AG08395 (cell line): ENCODE measurements at places on chromosomes 16 and 17.
A peak's percentile ranks its signal among the peaks of the same experiment; 100 is the strongest.

DNA sequence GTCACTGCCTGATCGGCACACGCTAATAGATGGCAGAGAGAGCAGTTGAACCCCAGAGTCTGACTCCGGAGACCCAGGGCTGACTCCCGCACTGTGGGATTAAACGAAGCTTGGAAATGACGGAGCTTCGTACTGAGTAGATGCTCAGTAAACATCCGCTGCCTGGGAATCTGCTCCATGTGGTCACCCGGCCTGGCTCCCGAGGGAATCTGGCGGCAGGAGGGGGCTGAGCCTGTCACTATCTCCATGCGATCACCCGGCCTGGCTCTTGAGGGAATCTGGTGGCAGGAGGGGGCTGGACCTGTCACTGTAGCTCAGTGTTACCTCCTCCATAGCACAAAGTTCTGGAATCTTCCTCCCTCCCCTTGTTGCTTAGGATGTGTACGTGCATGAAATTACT is 139.7 kb upstream of the CIBAR2 start:
- no peak for DNase-seq

GRCh38 chr16:80377096-80377956 is 163.5 kb upstream of the DYNLRB2 start:
- no peak for DNase-seq

- peak; percentile 32 for DNase-seq
Observed at GRCh38 chr16:51523400-51523799, 372.3 kb upstream of the SALL1 start.

DNA sequence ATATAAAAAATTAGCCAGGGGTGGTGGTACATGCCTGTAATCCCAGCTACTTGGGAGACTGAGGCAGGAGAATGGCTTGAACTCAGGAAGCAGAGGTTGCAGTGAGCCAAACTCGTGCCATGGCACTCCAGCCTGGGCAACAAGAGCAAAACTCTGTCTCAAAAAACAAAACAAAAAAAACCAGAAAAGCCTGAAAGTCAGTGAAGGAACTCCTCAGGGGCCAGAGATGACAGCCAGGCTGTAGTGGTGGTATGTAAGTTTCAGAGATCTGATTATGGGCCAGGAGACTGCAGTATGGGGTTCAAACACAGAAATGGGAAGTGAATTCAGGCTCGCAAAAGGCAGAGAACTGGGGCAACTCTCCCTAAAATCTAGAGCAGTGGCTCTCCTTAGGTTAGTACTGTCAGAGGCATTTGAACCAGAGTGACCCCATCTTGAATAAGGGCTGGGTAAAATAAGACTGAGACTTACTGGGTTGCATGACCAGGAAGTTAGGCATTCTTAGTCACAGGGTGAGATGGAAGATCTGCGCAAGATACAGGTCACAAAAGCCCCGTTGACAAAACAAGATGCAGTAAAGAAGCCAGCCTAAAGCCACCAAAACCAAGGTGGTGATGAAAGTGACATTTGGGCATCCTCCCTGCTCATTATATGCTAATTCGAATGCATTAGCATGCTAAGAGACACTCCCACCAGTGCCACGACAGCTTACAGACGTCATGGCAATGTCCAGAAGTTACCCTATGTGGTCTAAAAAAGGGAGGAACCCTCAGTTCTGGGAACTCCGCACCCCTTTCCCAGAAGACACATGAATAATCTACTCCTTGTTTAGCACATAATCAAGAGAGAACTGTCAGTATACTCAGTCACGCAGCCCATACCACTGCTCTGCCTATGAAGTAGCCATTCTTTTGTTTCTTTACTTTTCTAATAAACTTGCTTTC is 120.2 kb upstream of the XYLT1 start:
- DNase-seq = no peak

GRCh38 chr17:57499648-57500049 is 243.3 kb downstream of the MSI2 start:
- DNase-seq = peak; percentile 74

- DNase-seq = no peak
Observed at GRCh38 chr17:59512844-59513385, 52.5 kb upstream of the DHX40 start.

DNA sequence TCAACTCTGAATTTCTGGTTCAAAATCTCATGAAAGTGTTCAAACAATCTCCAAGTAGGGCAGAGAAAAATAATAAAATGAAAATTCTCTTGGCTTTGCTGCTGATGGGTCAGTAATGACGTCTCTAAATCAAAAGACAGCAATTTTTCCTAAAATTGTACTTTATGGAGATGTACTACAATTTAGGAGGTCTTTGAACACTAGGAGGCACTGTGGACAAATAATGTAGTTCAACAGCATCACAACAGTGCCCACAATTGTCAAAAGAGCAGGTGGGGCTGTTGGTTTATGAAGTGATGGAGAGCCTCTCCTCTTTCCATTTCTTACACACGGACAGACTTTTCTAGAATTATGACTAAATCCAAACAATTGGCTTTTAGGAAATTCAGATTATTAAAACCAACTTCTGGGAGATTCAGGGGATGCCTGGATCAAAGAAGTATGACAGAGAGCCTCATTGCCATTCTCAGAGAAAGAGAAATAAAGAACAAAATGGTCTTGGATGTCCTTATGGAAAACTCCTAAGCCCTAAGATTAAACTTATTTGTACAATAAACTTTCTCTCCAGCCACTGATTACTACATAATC is 23.8 kb downstream of the EZH1 start:
- peak; percentile 72 for DNase-seq

- no peak for DNase-seq
Observed at GRCh38 chr17:40130352-40131042, 8.7 kb downstream of the MSL1 start.

- no peak for DNase-seq
Observed at GRCh38 chr16:28494121-28494851, at the start of gene APOBR. TSS of gene APOBR (plus strand) at chr16:28494643. CDS start at chr16:28494682, 39 bp downstream.

DNA sequence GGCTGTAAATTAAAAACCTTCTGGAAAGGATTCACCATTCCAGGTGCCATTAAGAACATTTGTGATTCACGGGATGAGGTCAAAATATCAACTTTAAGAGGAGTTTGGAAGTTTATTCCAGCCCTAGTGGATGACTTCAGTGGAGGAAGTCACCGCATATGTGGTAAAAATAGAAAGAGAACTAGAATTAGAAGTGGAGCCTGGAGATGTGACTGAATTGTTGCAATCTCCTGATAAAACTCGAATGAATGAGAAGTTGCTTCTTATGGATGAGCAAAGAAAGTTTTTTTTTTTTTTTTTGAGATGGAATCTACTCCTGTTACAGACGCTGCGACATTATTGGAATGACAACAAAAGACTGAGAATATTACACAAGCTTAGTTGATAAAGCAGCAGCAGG is 26.7 kb downstream of the CCL4 start:
- no peak for DNase-seq

DNA sequence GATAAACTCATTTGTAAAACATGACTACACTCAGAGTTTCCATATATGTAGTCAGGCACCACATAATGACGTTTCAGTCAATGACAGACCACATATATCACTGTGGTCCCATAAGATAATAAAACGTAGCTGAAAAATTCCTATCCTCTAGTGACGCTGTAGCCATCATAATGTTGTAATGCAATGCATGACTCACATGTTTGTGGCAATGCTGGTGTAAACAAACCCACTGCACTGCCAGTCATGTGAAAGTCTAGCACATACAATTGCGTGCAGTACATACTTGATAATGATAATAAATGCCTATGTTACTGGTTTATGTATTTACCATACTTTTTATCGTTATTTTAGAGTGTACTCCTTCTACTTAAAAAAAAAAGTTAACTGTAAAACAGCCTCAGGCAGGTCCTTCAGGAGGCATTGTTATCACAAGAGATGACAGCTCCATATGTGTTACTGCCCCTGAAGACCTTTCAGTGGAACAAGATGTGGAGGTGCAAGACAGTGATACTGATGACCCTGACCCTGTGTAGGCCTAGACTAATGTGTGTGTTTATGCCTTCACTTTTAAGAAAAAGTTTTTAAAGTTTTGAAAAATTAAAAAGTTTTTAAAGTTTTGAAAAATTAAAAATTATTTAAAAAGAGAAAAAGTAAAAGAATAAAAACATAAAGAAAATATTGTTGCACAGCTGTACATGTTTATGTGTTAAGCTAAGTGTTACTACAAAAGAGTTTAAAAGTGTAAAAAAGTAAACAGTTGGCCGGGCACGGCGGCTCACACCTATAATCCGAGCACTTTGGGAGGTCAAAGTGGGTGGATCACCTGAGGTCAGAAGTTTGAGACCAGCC is 9.0 kb downstream of the STAT5B start:
- DNase-seq = peak; percentile 59

GRCh38 chr16:57994778-57995177 is 5.7 kb downstream of the ZNF319 start:
- peak; percentile 57 for DNase-seq

DNA sequence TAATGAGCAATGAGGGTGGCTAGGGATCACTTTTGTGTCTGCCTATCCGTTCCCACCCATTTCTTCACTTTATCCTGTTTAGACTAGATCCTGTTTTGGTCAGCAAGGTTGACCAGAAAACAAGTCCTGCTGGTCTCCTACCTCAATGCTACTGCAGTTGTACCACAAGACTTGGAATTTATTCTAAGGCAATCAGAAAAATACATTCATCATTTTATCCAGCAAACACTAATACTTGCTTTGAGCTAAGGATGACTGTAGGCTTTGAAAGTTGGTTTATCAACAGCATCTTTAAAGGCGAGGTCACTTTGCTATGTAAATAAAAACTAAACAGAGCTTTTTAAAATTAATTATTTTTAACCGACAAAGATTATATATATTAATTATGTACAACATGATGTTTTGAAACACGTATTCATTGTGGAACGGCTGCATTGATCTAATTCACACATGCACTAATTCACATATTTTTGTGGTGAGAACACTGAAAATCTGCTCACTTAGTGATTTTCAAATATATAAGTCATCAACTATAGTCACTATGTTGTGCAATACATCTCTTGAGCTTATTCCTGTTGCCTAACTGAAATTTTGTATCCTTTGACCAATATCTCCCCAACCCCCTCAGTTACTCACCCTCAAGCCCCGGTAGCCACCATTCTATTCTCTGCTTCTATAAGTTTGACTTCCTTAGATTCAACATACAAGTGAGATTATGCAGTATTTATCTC is 125.9 kb upstream of the HS3ST3A1 start:
- peak; percentile 40 for DNase-seq

GRCh38 chr16:2857451-2858244 is at the start of gene PRSS22:
TSS of gene PRSS22 (minus strand) at chr16:2858170. CDS start at chr16:2858104, 66 bp downstream.
- DNase-seq = no peak

GRCh38 chr17:11823862-11824261 is 173.4 kb downstream of the ZNF18 start:
- DNase-seq = no peak

GRCh38 chr17:70855401-70856054 is 686.2 kb downstream of the KCNJ2 start:
- DNase-seq = no peak

DNA sequence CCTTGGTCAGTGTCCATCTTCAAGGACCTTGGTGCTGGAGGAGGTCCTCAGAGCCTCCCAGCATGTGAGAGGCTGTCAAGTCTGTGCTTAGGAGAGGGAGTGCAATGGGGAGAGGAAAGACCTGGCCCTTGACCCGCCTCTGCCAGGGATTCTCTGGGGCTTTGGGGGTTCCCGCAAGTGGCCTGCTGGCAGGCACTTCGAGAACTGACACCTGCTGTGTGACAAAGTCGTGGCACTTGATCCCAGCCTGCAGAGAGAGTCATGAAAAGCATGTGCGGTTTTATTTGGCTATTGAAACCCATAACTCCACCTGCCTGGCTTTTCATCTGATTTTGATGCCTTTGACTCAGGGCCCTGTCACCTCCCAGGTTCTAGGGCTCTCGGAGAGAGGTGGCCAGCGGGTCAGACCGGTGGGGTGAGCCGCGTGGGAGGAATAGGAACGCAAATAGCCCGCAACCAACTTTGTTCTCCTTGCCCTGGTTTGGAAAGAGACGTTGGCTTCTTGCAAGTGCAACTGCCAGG is 42.8 kb upstream of the GSE1 start:
- DNase-seq = no peak

DNA sequence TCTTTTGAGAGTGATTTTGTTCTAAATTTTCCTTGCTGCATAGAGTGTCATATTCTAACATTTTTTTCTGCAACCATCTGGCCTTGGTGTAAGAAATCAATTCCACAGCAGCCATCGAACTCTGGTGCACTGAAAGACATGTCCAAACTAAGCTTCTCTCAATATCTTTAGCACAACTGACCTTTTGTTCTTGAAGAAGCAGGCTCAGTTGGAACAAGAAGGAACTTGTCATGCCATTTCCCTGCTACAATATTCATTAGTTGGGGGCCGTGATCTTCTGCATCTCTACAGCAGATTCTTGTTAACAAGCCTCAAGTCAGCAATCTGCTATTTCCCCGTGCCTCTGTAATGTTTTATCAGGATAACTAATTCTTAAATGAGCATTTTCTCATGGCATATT is 1305.6 kb downstream of the CDH11 start:
- DNase-seq = no peak

- no peak for DNase-seq
Observed at GRCh38 chr17:74027444-74027843, 176.0 kb upstream of the RPL38 start.

DNA sequence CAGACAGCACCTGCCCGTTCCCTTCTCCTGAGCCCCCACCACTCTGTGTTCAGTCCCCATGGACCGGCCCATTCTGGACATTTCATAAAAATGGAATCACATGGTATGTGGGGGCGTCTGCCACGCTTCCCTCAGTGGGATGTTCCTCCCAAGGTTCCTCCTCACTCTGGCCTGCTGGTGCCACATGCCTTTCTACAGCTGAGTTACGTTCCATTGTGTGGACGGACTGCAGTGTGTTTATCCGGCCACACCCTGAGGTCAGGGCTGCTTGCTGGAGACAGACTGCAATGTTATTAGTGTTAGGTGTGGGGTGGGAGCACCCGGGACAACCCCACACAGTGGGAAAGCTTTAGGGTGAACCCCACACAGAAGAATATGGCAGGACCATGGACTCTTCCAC is 5.9 kb upstream of the AATK start:
- no peak for DNase-seq

- no peak for DNase-seq
Observed at GRCh38 chr16:1466968-1467521, 7.8 kb downstream of the CLCN7 start.

DNA sequence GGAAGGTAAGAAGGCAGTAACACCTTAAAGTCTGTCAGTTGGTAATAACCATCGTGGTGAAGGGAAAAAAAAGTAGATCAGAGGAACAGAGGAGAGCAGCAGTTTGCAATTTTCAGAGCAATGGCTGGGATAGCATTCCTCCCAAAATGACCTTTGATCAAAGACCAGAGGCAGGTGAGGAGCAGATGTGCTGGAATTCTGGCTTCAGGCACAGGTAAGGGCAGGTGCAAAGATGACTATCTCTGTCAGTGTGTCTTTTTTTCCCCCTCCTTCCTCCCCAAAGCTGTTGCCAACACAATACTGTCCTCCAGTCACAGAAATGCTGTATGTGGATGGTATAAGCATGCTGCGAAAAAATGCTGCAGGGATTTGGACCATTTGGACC is 166.7 kb downstream of the XYLT1 start:
- no peak for DNase-seq
